ENCODE measurements at places on chromosomes 16 and 17.

DNA sequence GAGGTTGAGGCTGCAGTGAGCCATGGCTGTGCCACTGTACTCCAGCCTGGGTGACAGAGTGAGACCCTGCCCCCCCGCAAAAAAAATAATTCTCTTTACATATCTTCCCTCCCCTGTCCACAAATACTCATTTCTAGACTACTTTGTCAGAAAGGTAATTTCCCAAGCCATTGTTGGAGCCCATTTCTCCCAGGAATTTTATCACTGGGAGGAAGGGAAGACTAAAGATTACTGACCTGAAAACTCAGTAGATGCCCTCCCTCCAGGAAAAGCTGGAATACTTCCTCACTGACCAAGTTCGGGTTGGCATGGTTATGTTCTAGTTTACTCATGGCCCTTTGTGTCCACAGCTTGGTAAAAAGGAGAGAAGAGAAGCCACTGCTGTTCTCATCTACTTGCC lies 4.1 kb downstream of the CALCOCO2 start:
- no peak for DNase-seq

DNA sequence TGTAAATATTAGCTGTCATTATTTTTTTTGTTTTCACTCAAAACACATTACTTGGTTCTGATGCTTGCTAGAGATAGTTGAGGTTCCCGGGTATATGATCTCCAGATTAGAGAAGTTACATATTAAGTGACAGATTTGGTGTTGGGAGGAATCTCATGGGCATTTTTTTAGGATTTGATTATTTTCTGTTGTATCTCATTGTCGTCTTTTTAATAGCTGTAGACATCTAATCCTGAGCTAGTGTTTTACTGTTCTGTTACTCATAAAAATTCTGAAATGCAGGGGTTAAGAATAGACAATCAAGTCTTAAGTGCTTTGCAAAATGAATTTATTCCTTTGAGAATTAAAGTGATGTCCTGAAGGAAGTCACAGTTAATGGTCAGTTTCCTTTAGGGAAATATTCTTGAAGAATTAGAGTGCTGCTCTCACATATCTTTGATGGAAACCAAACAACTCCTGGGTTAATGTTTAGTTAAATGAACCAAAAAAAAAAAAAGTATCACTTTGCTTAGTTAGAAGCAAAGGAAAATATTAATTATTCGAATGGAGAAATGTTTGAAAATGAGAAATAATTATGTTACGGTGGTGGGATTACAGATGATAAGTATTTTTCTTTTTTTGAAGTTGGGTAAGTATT lies 251.7 kb upstream of the CACNG5 start:
- no peak for DNase-seq

- DNase-seq, result no peak
Measured at GRCh38 chr16:66150698-66151482, 215.6 kb upstream of the CDH5 start.

DNA sequence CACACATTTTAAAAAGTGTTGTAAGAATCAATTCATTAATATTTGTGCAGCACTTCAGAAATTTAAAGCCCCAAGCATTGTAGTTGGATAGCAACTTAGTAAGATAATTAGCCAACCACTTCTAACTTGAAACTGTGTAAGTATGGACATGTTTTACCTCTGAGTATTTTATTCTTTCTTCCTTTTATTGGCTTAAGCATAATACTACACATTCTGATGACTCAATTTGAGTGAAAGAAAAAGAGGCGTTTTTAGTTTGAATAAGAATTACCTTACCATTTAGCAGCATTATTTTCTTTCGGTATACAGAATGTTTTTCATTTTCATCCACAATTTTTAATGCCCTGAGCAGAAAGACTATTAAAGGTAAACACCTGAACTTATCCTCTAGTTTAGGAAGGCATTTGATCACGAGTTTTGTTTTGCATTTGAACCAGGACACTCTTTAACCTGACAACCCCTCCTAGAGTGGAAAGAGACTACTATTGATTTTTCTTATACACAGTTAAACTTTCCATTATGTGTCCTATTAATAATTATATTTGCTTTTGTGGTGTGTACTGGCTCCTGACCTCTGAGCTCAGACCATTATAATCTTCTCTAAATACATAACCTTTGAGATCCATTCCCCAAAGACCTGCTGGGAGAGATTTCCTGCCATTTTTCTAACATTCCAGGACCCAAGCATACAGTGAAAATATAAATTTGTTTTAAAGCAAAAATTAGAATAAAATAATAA lies 9.2 kb downstream of the NACA2 start:
- no peak for DNase-seq

GRCh38 chr17:62014526-62014925 lies 50.6 kb downstream of the MED13 start:
- no peak for DNase-seq
